ENCODE measurements at places on chromosomes 1 and 21. TPM values are rescaled to one million over a fixed set of nuclear protein-coding genes. Genes with fewer than 3 reads are reported as not detected.

The CYP4A22 gene
- total RNA-seq, result not detected

The DNALI1 gene
- total RNA-seq, result 0.07 TPM

The COL11A1 gene
- total RNA-seq, result 2.0 TPM

The GNG4 gene
- 15.4 TPM for total RNA-seq

All from A549 treated with CORT108297 at 1 μM for 4 hours (cell line).